Right atrium auricular region (tissue), 2 donors: ENCODE measurements at places on chromosomes 5 and 9. TPM values are rescaled to one million over a fixed set of nuclear protein-coding genes. Genes with fewer than 3 reads are reported as not detected.

GRCh38 chr5:59034498-59035186 is 451.8 kb downstream of the RAB3C start:
- no peak for DNase-seq

FRMPD1 gene
- total RNA-seq = 0.31 TPM

GRCh38 chr5:56638768-56639238 is 176.5 kb upstream of the MAP3K1 start:
- DNase-seq = no peak

FAM169A gene
- total RNA-seq = 4.2 TPM

GRCh38 chr5:116507051-116507537 is 67.5 kb downstream of the SEMA6A start:
- no peak for DNase-seq

PCDHB8 gene
- total RNA-seq = 1.7 TPM

ZNF618 gene
- total RNA-seq = 3.0 TPM

DNA sequence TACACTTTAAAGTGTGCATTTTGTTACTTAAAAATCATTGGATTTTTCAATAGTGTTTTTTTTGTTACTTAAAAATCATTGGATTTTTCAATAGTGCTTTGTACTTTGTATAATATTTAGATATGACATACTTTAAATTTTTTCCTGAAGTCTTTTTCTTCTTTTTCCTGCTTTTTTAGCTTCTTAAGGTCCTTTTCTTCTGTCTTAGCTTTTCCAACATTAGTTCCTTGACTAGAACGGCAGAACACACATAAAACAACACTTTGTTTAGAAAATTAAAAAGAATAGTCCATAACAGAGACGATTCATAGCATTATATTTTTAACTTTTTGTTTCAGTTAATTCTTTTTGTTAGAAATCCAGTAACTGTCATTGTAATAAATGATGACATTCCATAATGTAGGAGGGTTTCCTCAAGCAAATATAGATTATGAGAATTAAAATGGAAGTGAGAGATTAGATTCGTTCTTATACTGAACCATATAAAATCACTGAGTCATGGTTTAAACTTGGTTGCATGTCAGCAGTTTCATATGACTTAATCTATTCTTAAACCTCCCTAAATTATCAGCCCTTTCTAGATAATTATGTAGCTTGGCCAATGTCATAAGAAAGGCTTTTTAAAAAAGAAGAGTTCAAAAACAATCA is 45.3 kb upstream of the RICTOR start:
- DNase-seq = no peak

GRCh38 chr5:142280066-142281007 is 44.5 kb downstream of the SPRY4 start:
- DNase-seq = peak; percentile 84

PCDHGB5 gene
- total RNA-seq = 9.7 TPM

DNA sequence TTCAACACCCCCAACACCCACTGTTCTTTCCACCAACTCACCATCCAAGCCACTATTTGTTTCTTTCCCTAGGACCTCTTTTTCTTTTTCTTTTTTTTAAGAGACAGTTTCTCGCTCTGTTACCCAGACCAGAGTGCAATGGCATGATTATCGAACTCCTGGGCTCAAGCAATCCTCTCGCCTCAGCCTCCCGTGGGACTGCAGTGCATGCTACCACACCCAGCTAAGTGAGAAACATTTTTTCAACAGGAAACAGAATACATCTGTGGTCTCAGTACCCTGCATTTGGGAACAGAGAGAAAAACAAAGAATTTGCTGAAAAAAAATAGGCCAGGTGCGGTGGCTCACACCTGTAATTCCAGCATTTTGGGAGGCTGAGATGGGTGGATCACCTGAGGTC is 24.6 kb downstream of the B4GALT1 start:
- no peak for DNase-seq
